ENCODE measurements at places on chromosomes 13 and 19. TPM values are rescaled to one million over a fixed set of nuclear protein-coding genes. Genes with fewer than 3 reads are reported as not detected.

IFNL4 gene
- not detected for polyA plus RNA-seq

C5AR1 gene
- polyA plus RNA-seq = 0.42 TPM

VAV1 gene
- not detected for polyA plus RNA-seq

WTIP gene
- polyA plus RNA-seq = 60.9 TPM

EPSTI1 gene
- polyA plus RNA-seq = 4.5 TPM

C3 gene
- polyA plus RNA-seq = 10.0 TPM

CYP4F12 gene
- polyA plus RNA-seq = not detected

CRTC1 gene
- 1.5 TPM for polyA plus RNA-seq

ZNF681 gene
- 0.10 TPM for polyA plus RNA-seq

DIRAS1 gene
- polyA plus RNA-seq = 11.1 TPM

GJA3 gene
- polyA plus RNA-seq = 0.13 TPM

CLIP3 gene
- polyA plus RNA-seq = 14.7 TPM

CD37 gene
- polyA plus RNA-seq = not detected

CGB8 gene
- polyA plus RNA-seq = 0.22 TPM

CABP5 gene
- not detected for polyA plus RNA-seq

ANKRD24 gene
- 0.25 TPM for polyA plus RNA-seq

ERICH6B gene
- not detected for polyA plus RNA-seq

NLRP4 gene
- not detected for polyA plus RNA-seq

LILRB5 gene
- polyA plus RNA-seq = not detected

FGF21 gene
- polyA plus RNA-seq = not detected

C13orf42 gene
- polyA plus RNA-seq = not detected

SLC25A41 gene
- polyA plus RNA-seq = 0.05 TPM

ZSCAN4 gene
- not detected for polyA plus RNA-seq

FXYD3 gene
- polyA plus RNA-seq = not detected

MYO9B gene
- 40.8 TPM for polyA plus RNA-seq

EFNA2 gene
- not detected for polyA plus RNA-seq

TMEM255B gene
- polyA plus RNA-seq = 1.9 TPM

GJB2 gene
- not detected for polyA plus RNA-seq

NCR1 gene
- not detected for polyA plus RNA-seq

S1PR4 gene
- not detected for polyA plus RNA-seq

ZNF506 gene
- 7.2 TPM for polyA plus RNA-seq

PPFIA3 gene
- polyA plus RNA-seq = 0.75 TPM

ZSWIM4 gene
- 4.0 TPM for polyA plus RNA-seq

ZNF729 gene
- not detected for polyA plus RNA-seq

ZNF99 gene
- polyA plus RNA-seq = not detected

TEKTIP1 gene
- polyA plus RNA-seq = not detected

KLK4 gene
- not detected for polyA plus RNA-seq

GIPC3 gene
- polyA plus RNA-seq = 0.36 TPM

TEX29 gene
- polyA plus RNA-seq = 0.54 TPM

GRIN2D gene
- polyA plus RNA-seq = 0.36 TPM

SLC1A6 gene
- not detected for polyA plus RNA-seq

All from BJ (cell line).